NCI-H526 treated with DMSO at 0.1 percent for 48 hours (cell line): ENCODE measurements at places on chromosomes 11 and 22.

DNA sequence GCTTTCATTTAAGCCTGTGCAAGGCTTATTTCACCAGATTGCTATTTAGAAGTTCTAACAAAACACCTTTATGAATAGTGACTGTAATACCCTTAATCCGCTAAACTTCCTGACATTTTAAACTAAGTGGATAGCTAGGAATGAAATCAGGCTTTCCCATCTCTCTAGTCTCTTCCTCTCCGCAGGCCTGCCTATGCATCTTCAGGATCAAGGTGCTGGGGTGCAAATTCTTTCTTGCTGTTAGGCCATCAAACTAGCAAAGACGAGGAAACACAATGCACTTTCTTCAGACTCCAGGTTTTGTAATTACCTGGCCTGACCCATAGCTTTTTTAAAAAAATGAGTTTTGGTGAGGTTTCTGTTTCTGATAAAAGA, 149.4 kb downstream of the DBX1 start:
- DNase-seq: no peak

GRCh38 chr11:94525546-94526324, 13.5 kb downstream of the C11orf97 start:
- DNase-seq: no peak

GRCh38 chr11:10693509-10694081, at the start of gene IRAG1:
Gene IRAG1, minus strand, starts transcription at chr11:10693755. Its CDS starts 153 bp downstream, at chr11:10693602.
- no peak for DNase-seq

- DNase-seq: no peak
Measured at GRCh38 chr11:95245038-95245437, 14.0 kb upstream of the SESN3 start.

- DNase-seq: no peak
Measured at GRCh38 chr11:14518820-14519219, 1.4 kb downstream of the PSMA1 start.

- DNase-seq: no peak
Measured at GRCh38 chr11:3865388-3866193, 10.1 kb downstream of the STIM1 start.

DNA sequence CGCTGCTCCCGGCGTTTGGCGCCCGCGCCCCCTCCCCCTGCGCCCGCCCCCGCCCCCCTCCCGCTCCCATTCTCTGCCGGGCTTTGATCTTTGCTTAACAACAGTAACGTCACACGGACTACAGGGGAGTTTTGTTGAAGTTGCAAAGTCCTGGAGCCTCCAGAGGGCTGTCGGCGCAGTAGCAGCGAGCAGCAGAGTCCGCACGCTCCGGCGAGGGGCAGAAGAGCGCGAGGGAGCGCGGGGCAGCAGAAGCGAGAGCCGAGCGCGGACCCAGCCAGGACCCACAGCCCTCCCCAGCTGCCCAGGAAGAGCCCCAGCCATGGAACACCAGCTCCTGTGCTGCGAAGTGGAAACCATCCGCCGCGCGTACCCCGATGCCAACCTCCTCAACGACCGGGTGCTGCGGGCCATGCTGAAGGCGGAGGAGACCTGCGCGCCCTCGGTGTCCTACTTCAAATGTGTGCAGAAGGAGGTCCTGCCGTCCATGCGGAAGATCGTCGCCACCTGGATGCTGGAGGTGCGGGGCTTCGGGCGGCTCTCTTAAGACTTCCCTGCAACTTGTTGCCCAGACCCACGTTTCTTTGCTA, at the start of gene CCND1:
TSS of gene CCND1 (plus strand) at position 162 of the 587 bp plus-strand sequence. CDS start at position 320, 158 bp downstream.
- DNase-seq: peak; percentile 89

DNA sequence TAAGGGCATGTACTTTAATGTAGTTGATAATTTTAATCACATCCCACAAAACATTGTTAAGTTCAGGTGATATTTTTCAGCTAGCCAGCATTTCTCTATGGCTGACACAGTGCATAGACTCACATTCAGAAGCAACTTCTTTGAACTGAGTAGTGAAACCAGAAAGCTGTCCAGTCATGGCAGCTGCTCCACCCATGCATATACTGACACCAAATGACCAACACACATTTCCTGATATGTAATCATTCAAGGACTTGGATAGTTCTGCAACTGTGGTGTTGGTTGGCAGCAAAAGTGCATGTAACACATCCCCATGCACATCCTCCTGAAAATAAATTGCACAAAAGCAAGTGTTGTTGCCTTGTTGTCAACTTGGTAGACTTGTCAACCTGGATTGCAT, 39.7 kb downstream of the CALCA start:
- DNase-seq: no peak

DNA sequence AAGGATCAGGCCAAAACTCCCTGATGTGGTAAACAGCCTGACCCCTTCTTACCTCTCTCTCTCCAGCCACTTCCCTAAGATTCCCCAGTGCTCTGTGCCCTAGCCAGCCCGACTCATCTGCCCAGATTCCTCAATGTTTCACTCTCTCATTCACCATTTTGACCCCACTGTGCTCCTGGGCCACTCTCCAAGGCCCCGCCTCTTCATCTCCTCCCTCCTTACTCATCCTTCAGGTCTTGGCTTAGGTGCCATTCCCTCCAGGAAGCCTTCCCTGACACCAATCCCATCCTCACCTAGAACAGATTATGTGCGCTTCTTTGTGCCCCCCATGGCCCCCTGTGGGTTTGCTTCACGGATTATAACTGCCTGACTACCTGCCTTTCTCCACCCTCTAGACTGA, 13.2 kb downstream of the SLC43A3 start:
- DNase-seq: no peak

DNA sequence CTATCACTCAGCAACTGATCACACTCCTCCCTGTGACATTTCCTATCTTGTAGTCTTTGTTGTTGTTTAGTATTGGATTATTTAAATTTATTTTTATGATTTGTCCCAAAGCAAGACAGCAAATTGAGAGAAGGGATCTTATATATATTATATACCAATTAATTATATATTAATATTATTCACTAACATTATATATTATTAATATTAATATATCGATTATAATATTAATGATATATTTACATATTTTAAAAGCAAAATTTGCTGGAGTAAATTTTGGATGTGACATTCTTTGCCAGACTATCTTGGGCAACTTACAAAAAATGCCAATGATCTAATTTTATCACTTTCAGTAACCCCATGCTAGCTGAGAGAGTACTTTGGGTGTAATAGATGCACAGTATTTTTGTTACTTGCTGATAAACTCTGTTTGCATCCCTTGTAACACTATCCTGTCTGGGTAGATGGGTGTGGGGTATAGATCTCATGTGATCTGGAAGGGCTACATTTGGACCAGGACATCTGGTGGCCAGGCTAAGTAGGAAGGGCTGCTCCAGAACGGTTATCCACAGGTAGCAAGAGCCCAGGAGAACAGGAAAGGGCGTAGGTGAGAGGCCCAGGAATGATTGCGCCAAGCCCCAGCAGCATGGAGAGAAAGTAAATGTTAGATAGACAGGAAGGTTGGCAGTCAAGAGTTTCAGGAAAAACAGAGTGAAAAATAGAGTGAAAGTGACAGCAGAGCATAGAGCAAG, 608.6 kb upstream of the KIRREL3 start:
- DNase-seq: peak; percentile 73

GRCh38 chr22:19793161-19793560, 32.6 kb downstream of the TBX1 start:
- no peak for DNase-seq

DNA sequence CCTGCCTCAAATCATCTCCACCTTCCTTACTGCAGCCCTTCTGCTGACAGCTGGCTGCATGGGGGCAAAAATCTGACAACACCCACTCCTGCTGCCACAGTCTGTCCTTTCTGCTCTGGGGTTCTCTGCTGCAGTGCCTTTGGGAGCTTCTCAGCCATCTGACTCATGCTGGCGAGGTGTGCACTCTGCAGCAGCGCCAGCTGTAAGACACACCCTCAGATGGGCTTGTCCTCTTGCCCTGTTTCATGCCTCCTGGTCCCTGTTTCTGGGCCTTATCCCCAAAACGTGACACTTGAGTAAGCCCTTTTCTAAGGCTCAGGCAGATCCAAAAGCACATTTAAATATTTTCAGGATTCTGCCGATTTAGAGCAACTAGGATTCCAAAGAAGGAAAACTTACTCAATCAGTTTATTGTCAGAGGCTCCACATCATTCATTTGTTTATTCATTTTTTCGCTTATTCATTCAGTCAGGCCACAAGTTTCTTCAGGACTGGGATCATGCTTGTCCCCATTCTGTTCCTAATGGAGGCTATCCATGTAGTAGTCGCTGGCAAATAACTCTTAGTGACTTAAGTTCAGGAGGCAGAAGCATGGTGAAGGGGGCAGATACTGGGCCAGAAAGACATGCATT, 60.2 kb downstream of the SMIM38 start:
- no peak for DNase-seq

- no peak for DNase-seq
Measured at GRCh38 chr11:61691380-61692156, 11.4 kb downstream of the DAGLA start.

DNA sequence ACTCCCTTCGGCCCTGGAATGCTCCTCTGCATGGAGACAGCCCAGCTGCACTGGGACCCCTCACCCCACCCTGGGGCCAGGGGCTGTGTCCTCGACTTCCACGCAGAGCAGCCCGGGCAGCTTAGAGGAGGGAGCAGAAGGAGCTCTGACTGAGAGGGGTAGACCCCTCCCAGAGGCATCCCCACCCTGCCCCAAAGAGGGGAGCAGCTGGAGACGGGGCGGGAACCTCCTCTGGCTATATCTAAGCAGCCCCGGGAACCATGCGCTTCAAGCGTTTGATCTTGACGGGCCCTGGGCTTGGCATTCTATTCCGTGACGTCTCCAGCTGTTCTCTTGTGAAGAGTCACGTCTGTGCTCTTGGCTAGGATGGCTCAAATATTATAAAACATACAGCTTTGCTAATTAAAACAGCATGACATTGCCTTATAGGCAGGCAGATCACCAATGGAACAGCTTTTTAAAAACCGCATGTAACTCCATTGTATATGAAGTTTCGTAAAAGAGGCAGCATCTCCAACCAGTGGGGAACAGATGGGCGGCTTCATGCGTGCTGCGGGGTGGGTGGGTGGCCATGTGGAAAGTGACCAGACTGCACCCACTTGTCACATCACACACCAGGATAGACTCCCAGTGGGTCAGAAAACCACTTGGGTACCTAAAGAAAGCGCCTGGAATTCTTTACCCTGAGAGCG, 7.7 kb downstream of the KCNQ1 start:
- no peak for DNase-seq

DNA sequence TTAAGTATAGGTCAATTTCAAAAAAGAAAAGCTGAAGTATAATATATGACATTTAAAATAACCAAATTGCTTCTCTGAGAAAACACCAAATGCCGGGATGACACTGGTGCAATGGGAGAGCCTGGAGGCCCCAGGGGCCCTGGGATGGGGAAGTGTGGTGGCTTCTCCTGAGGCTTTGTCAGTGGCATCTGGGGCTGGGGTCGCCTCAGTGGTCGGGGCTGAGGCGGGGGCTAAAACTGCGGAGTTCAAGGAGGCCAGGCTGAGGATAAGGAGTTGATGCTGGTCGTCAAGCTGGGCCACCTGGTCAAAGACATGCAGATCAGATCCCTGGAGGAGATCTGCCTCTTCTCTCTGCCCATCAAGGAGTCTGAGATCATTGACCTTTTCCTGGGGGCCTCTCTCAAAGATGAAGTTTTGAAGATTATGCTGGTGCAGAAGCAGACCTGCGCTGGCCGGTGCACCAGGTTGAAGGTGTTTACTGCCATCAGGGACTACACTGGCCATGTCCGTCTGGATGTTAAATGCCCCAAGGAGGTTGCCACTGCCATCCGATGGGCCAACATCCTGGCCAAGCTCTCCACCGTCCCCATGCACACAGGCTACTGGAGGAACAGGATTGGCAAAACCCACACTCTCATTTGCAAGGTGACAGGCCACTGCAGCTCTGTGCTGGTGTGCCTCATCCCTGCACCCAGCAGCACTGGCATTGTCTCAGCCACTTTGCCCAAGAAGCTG, 660.1 kb upstream of the CCDC179 start:
- no peak for DNase-seq
